Spleen (tissue), 13 donors: ENCODE measurements at places on chromosomes 11 and 22. TPM values are rescaled to one million over a fixed set of nuclear protein-coding genes. Genes with fewer than 3 reads are reported as not detected.

- no peak for DNase-seq
Measured at GRCh38 chr11:27158456-27159334, 118.1 kb downstream of the BBOX1 start.

DNA sequence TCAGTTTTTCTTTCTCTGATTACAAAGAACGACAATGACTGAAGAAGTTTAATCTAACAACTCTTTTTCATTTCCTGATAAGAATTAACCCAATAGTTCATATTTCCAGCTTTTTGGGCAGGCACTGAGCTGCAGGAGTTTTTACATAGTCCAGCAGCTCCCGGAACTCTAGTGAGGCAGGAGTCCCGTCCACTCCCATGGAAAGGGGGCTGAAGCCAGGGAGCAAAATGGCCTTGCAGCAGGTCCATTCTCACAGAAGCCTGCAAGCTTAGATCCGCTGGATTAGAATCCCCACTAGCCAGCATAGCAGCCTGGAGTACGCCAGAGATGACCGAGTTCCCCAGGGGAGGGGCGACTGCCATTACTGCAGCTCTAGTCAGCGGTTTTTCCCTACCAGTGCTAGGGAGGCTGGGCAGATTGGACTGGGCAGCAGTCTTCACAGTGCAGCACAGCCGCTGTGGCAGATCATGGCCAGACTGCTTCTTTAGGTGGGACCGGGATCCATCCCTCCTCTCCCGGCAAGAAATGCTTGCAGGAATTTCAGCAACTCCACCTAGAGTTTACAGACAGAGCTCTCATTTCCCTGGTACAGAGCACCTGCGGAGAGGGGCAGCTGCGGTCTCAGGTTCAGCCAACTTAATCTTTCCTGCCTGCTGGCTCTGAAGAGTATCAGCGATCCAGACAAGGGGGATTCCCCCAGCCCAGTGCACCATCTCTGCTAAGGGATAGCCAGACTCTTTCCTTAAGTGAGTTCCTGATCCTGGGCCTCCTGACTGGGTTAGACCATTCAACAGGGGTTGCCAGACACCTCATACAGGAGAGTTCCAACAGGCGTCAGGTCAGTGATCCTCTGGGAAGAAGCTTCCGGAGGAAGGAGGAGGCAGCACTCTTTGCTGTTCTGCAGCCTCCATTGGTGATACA, 742 bp upstream of the CASP4 start:
- peak; percentile 81 for DNase-seq

GRCh38 chr11:117143390-117143789, 697 bp upstream of the PAFAH1B2 start:
- no peak for DNase-seq

GRCh38 chr11:80118073-80118472, 677.2 kb upstream of the TENM4 start:
- DNase-seq: no peak

DNA sequence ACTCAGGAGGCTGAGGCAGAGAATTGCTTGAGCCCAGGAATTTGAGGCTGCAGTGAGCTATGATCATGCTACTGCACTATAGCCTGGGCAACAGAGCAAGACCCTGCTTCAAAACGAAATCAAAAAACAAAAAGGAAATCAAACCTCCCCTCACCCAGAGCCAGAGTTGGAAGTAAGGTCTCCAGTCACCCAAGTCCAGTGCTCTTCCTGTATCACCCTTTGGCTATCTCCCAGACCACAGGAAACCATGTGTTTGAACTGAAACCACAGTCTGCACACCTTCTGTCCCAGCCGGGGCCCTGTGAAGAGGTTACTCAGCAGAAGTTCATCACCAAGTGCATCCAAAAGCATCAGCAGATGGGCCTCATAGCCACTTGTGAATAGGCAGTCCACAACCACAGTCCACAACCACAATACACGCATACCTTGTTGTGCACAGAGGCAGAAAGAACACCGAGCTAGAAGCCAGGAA, 4.6 kb downstream of the MYH9 start:
- peak; percentile 85 for DNase-seq

- peak; percentile 86 for DNase-seq
Measured at GRCh38 chr22:49659924-49660315, 167.8 kb downstream of the BRD1 start.

GRCh38 chr22:36687516-36687915, 16.0 kb downstream of the CACNG2 start:
- no peak for DNase-seq

GRCh38 chr11:75383246-75383645, 16.1 kb upstream of the RPS3 start:
- peak; percentile 79 for DNase-seq

- DNase-seq: no peak
Measured at GRCh38 chr11:99327527-99327926, 306.8 kb downstream of the CNTN5 start.

KRTAP5-1 gene
- total RNA-seq: not detected
